ENCODE measurements at places on chromosomes 16 and 17.

- DNase-seq: no peak
These were observed 171.0 kb downstream of the CCDC182 start for GRCh38 chr17:57574040-57574513.

GRCh38 chr17:61504697-61505096 is 52.5 kb downstream of the TBX4 start:
- DNase-seq: no peak

- no peak for DNase-seq
These were observed 6.6 kb downstream of the SPAG5 start for GRCh38 chr17:28592260-28592659.

DNA sequence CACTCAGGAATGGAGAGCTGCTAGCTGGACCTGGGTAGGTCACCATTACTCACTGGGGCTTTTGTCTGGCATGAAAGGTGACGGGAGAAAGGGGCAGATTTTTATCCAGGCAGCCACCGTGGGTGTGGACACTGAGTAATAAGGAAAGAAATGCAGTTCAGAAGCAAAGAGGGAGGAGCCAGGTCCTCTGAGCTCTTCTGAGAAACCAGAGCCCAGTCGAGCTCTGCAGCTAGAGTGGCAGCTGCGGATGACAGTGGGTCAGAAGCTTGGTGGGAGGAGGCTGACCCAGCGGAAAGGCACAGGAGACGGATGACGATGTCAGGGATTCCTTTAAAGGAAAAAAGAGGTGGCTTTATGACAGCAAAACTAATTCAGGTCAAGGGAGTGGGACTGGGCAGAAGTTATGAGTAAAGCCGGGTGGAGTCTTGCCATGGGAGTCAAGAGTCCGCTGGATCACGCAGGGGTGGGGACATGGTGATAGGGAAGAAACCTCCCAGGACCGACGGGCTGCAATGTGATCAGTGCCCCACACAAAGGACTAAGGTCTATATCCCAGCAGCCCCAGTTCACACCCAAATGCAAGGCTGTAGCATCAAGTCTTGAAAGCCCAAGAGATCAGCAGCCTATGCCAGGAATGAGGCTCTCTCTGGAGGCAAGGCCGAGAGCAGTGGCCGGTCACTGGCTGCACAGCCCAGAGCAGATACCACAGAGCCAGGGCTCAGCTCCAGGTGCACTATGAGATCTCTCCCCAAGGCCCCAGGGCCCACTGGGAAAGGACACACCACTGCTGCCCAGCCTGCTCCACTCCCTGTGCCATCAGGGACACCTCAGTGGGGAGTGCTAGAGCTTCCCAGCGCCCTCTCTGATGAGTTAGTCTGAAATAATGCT is 6.3 kb upstream of the MNT start:
- no peak for DNase-seq

DNA sequence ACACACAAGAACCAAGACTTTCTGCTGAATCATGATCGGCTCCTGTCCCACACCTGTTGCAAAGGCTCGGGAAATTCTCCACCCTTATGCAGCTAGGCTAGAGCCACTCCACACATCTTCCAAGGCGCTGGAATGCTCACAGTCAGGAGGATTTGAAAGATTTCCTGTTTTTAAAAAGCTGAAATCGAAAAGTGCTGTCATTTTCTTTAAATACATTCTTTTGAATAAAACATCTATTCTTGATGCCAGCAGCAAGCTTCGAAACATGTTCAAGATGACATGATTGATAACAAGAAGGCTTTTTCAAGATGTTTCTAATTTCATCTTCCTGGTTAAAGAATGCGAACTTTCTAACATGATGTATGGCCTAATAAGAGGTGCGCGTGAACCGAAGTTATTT is 219.7 kb upstream of the CDH5 start:
- no peak for DNase-seq

- DNase-seq: no peak
These were observed 24.6 kb downstream of the HOXB1 start for GRCh38 chr17:48506246-48506645.

- DNase-seq: no peak
These were observed 4.0 kb downstream of the KCNJ16 start for GRCh38 chr17:70078994-70079531.

- no peak for DNase-seq
These were observed 329.4 kb upstream of the CDH5 start for GRCh38 chr16:66036793-66037715.

GRCh38 chr17:72115781-72116525 is 4.9 kb upstream of the SOX9 start:
- DNase-seq: no peak

DNA sequence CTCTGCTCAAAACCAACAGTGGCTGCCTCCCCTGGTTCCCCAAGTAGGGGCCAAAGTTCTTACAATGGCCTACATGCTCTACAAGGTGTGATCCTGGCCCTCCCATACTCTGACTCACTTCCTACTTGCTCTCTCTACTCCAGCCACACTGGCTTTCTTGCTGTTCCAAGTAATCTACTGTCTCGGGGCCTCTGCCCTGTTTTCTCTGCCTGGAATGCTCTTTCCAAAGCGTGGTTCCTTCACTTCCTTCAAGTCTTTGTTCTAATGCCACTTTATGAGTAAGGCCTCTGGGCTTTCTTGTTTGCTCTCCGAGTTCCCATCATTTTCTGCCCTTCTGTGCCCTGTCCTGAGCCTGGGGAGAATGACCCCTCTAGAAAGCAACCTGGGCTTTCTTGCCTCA is 4.1 kb upstream of the CDH3 start:
- DNase-seq: peak; percentile 66

DNA sequence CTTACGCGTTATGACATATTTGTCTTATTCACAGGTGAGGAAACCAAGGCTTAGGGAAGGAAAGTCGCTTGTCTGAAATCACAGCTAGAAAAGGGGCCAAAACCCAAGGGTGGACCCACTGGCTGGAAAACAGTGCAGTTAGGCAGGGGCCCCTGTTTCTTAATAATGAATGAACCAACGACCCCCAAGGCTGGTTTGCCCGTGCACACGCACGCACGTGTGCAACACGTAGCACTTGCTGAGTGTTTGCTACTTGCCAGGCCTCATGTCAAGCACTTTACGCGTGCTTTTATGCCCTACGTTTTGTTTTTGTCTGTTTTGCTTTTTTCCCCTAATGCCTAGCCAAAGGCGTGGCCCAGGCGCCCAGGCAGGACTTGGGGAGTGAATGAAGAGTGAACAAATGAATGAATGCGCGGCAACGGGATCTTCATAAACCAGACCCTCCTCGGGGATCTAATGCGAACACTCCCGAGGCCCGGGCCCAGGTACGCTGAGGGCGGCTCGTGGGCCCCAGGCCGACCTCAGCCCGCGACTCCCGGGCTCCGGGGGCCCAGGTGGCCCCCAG is 571 bp upstream of the USP10 start:
- no peak for DNase-seq

DNA sequence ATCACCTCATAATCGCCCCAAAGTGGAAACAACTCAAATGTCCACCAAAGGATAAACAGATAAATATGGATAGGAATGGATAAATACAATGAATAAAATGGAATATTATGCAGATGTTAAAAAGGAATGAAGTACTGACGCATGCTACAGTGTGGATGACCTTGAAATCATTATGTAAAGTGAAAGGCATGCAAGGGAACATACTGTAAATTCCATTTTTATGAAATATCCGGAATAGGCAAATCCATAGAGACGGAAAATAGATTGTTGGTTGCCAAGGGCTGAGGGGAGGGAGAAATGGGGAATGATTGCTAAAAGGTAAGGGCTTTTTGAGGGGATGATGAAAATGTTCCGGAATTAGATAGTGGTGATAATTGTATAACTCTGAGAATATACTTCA is 36.0 kb downstream of the STAT5B start:
- DNase-seq: no peak

- no peak for DNase-seq
These were observed at the start of gene MYL11 for GRCh38 chr16:30374538-30374937. MYL11 (plus strand) TSS chr16:30374802; CDS start chr16:30374858, 56 bp downstream.

DNA sequence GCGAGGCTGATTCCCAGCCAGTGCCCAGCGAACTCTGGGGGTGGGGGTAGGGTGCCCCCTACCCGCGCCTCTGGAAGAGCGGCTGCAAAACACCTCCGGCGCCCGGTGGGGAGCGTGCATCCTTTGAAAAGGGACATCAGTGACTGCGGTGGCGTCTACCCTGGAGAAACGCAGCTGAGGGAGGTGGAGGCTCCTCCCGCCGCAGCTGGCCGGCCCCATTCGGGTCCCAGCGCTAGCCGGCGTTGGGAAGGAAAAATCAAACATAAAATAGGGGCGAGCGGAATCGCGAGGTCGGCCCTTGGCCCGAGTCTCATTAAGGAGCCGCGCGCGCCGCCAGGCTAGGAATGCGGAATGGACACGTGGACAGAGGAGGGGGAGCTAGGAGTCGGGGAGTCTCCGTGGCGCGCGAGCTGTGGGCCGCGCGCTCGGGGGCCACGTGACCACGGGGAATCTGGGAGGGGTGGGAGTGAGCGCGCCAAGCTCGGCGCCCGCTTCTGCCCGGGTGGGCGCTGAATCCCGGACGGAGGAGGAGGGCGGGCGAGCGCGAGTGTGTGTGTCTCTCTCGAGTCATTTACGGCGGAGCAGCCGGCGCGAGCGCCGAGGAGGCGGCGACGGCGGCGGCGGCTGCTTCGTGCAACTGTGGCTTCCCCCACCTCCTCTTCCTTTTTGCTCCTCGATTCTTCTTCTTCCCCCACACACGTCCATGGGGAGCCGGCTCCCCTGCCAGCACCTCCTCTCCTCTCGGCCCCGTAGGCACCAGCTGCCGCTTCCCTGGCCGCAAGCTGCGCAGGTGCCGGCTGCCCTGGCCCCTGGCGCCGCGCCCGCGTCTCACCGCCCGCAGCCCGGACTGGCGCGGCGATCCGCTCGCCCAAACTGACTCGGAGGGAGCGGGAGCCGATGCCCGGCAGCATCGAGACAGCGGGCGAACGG is at the start of gene TMEM132E:
Gene TMEM132E (plus strand): TSS at position 566 of the 930 bp plus-strand sequence. CDS start 1,495 bp downstream, outside the sequence.
- peak; percentile 56 for DNase-seq

DNA sequence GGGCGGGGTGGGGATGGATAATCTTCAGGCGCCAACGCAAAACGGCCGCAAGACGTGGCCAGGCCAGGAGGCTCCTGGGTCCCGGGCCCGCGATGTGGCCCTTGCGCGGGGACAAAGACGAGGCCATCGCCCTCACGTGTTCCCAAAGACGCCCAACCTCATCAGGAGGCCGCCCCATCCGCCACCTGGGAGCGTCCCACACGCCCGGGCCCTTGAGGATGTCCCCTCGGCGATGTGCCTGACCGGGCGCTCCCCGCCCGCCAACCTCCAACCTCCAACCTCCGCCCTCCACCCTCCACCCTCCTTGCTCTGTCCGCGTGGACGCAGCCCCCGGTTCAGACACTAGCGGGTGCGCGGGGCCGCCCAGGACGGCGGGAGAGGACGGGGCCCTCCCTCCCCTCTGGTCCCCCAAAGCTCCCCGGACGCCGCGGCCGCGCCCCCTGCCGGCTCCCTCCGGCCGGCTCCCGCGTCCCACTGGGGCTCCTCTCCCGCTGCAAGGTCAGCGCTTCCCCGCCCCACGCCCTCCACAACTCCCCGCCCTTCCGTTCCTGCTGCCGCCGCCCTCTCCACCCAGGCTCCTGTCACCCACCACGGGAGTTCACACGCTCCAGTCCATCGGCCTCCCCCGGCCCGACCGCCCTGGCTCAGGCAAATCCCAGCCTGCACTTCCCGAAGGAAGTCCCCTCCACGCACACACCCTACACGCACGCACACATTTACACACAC is 250.8 kb upstream of the RPL38 start:
- DNase-seq: peak; percentile 50

- DNase-seq: no peak
These were observed 3.8 kb downstream of the CMIP start for GRCh38 chr16:81448154-81449131.

DNA sequence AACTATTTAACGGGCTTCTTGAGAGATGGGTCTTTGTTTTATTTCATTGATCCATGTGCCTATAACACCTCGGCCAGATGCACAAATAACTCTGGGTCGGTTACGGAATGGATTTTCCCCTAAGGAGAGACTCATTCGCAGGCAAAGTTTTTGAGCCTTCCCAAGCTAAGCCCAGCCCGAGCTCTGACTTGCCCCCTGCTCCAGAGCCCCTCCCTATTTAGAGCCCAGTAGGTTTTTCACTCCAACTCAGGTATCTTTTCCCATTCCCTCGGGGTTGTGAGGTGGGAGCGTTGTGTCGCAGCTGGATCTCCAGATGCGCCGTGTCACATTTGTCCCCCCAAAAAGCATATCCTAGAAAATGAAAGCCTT is 812 bp upstream of the MYOCD start:
- peak; percentile 22 for DNase-seq

DNA sequence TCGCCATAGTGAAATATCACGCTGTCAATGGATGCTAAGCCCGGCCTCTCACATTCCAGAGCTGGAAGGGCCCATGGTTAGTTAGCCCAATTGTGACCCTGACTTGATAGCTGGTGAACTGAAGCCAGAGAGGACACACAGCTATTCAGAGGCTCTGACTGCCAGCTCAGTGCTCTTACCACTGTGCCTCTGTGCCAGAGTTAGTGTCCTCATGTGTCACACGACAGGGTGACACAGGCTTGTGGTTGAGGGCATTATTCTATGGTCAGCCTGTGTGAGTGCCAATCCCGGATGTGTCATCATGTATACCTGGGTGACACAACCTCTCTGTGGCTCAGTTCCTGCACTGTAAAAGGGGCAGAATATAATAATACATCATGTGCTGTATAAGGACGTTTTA is 2.5 kb upstream of the MT1X start:
- no peak for DNase-seq

DNA sequence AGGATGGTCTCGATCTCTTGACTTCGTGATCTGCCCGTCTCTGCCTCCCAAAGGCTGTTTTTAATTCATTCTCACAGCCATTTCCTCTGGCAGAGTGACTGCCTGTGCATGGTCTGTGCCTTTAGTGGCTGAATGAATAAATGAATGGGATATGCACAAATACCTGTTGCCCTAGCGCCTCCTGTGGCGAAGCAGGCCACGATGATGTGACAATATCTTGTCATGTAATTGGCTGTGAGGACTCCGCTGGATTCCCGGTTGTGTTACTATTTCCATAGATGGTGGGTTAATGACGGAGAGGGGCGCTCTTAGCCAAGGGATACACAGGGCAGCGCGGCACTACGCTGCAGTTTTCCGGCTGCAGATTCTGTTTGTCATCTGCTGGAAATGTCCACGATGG is 26.8 kb upstream of the ENDOV start:
- peak; percentile 22 for DNase-seq

Measured in mesendoderm (in vitro differentiated cells).